ENCODE measurements at places on chromosomes 16 and 17.

DNA sequence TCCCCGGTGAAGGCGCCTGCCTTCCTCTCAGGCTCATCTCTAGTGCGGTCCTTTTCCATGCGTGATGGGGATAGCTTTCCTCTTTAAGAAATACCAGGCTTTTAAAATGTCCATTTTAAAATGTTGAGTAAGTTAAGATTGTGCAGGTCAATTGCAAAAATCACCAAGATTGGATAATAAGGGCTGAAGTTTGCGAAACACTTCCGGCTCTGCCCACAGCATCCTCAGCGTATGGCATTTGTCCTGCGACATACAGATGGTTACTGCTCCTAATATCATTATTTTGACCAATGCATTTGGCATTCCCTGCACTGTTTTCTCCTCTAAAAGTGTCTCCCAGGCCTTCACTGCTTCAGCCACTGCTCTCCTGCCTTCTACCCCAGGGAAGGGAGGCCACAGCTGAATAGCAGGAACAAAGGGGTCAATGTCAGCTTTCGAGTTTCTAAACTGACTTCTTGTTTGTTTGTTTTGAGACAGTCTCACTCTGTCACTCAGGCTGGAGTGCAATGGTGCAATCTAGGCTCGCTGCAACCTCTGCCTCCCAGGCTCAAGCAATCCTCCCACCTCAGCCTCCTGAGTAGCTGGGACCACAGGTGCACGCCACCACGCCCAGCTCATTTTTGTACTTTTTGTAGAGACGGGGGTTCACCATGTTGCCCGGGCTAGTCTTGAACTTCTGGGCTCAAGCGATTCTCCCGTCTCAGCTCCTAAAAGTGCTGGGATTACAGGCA is 91.9 kb downstream of the CRISPLD2 start:
- no peak for DNase-seq

GRCh38 chr16:69618307-69618706 is 52.5 kb downstream of the NFAT5 start:
- no peak for DNase-seq

DNA sequence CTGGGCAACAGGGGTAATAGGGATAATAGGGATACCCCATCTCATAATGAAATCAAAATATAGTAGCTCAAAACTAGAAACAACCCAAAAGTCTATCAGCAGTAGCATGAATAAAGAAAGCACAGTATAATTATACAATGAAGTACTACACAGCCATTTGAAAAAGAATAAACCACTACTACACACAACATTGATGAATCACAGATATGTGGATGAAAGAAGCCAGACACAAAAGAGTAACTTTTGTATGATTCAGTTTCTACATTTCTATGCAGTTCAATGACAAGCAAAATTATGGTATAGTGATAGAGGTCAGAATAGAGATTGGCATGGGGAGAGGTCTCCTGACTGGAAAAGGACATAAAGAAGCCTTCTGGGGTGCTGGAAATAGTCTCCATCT is 2.8 kb upstream of the HOXB13 start:
- DNase-seq = no peak

- DNase-seq = no peak
Measured at GRCh38 chr16:89094252-89094879, 714 bp downstream of the ACSF3 start.

DNA sequence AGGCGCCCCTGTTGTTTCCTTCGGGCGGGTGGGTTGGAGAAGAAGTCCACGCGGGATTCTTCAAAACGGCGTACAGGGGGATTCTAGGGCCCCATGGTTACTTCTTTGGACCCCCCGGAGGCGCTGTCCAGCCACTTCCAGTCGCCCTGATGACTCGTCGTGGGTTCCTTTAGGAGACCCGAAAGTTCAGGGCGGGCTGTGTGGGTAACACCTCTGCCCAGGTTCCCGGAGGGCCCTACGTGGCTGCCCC is 716 bp upstream of the HIC1 start:
- no peak for DNase-seq

DNA sequence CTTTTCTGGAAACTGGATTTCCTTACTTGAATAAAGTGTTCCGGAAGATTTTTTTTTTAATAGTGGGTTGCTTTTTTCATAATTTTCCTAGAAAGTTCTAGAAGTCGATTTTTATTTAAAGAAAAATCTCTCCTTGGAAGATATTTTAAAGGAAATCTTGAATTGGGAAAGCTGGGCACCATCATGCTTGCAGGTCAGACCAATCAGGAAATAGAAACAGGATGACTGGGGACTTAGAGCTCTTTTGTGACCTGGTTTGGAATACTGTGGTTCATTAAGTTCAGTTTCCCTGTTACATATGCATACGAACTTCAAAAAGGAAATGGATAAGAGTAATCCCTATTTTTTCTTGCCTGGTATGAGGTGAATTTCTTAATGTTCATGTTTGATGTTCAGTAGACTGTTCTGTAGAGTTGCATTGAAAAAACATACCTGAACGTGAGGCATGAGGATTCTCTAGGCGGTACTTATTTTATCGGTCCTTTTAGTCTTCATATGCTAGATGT is 1.2 kb downstream of the NFATC3 start:
- DNase-seq = no peak

DNA sequence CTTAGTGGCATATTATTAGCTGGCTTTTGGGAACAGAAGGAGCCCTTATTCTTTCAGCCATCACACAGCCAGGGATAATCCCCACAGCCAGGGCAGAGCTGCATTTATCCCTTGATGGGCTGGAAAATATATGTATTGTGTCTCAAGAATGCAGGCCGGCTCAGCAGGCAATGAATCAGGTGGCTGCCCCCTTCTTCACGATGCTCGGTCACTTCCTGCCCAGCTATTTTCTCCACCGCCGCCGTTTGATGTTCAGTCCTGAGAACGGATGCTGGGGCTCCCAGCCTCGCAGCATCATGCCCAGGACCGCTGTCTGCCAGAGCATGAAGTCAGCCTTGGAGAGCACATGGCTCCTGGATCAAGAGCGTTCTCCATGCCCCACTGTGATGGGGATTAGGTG is 4.3 kb upstream of the MYH3 start:
- no peak for DNase-seq

GRCh38 chr17:79125503-79125902 is 50.9 kb downstream of the ENGASE start:
- DNase-seq = no peak

DNA sequence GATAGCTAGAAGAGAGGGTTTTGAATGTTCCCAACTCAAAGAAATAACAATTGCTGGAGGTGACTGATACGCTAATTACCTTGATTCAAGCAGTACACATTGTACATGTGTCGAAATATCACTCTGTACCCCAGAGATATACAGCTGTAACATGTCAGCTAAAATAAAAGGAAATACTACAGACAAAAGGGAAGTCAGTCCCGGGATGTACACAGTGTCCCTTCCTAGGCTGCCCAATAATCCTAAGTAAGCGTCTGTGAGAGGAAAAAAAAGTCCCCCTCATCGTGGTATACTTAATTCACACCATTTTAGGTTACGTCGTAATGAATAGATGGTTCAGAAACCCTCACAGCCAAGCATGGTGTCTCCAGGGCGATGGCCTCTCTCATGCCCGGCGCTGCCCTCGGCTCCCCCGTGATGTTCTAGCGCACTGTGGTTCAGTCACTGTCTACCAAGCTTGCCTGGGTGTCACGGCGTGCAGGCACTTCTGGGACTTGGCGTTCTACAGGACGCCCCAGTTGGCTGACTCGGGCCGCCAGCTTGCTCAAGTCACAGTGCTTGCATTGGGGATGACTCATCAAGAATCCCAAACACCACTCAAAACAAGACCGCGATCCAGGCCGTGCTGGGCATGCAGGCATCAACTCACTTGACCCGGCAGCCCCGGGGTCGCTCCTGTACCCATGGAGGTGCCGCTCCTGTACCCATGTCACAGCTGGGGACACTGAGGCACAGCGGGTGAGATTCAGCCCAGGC is 27.6 kb downstream of the CCDC40 start:
- DNase-seq = no peak

DNA sequence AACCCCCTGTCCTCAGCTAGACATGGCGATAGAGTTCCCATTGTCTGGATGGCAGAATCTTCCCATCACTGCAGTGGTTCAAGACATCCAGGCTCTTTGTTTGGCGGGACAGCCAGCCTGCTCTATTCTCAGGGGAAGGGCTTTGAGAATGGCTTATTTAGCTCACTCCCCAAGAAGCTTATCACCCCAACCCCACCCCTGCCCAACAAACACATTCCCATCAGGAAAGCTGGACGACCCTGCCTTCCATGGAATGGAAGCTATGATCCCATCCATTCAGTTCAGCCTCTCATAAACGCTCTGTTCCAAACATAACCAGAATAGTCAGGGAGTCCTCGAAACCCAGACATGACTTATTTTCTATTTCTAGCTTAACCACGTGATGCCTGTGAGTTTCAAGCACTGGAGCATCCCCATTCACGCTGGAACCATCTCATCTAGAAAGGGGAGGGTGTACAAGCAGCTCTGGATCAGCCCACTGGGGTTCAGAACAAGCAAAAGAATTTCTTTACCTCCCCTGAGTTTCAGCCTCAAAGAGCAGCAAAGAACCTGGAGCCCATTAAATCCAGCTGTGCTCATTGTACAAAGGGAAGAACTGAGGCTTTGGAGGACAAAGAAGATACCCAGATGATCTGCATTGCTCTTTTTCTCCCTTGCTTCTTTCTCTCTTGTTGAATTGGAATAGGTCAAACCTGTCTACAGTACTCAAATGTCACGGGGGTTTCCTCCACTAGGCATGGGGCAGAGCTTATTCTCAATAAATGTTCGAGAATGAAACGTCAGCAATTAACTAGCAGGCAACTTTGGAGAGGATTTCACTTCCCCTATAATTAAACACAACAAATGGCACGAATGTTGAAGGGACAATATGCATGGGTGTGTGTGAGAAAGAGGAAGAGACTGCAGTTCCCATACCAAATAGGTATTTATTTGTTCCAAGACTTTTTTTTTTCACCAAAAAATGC is 93.1 kb downstream of the XYLT1 start:
- no peak for DNase-seq

DNA sequence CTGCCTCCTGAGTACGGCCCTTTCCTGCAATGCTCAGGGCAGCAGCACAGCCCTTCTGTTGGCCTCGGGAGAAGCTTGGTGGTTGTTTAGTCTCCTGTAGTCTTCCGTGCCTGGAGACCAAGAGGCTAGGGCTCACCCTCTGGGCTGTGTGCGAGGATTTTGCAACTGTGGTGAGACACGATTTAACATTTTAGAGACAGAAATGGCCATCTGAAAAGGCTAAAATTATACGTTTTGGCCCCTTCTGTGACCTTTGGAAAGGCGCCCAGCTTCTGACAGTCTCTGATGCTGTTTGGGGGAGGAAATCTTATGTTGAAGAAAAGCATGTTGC is 33.1 kb downstream of the FOXL1 start:
- no peak for DNase-seq

DNA sequence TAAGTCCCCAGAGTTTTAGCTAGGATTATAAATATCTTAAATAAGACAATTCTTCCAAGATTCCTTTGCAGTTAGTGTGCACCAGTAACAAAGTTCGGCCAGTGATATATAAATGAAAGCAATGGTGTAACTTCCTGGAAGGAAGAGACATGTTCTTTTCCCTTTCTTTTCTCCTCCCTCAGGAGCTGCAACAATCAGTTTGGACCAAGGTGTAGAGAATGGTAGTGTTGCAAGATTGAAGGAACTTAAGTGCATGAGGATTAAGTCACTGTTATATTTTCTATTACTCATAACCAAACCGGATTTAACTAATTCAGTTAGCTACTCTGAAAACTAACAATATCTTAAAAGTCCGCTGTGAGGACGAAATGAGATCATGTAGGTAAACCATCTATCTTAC is 68.9 kb upstream of the KCNJ16 start:
- no peak for DNase-seq

DNA sequence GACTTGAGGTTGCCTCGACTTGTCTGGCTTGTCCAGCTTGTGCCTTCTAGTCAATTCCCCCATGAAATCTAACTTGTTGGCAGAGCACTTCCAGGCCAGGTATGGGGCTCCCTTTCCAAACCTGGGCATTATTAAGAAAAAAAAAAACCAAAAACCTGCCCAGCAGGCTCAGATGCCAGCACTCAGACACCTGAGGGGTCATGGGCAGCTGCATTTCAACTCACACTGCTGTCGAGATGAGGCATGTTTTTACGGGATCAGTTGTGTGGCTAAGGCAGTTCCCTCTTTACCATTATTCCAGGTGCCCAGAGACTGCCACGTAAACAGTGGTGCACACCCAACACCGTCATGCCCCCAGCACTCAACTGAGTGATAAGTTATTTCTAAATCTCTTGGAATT is 17.8 kb downstream of the TMEM11 start:
- DNase-seq = no peak

- no peak for DNase-seq
Measured at GRCh38 chr17:82110298-82110697, 12.3 kb upstream of the FASN start.

DNA sequence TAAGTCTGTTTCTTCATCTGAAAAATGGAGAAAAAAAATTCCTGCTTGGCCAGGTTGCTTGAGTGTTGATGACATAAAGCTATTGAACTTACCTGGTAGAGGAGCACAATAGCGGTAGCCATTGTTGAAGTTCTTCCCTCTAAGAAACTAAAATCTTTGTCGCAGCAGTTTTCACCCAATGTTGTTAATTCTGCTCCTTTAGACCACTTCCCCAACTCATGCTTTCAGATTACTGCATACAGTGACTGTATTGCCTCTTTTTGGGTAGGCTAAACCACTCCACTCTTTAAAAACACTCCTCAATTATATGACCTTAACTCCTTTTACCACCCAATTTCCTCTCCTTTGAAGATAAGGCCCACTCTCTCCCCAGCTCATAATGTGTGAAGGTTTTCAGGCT is 35.7 kb upstream of the CCL2 start:
- DNase-seq = no peak

DNA sequence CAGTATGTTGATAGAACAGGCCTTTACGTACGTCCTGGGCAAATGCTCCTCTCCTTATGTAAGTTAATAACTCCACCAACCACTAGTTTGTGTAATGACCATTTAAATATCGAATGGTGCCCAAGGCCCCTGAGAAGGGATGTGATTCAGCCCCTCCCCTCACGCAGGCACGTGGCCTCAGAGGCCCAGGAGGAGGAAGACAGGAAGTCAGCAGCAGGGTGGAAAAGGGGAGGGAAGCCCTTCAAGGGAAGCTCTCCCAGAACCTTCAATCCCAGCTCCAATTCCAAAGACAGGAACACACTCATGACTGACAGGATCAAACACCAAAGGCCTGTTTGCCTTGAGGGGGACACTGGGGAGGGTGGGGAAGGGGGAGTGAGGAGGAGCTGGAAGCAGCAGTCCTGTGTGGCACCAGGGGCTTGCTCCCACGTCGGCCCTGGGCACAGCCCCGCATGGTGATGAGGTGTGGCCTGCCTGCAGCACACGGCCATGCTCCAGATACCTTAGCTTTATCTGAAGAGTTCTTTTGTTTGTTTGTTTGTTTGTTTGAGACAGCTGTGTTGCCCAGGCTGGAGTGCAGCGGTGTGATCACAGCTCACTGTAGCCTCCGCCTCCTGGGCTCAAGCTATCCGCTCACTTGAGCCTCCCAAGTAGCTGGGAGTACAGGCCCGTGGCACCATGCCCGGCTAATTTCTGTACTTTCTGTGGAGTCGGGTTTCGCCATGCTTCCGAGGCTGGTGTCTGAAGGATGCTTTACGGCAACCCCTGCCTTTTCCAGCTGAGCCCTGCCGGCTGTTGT is 105.0 kb downstream of the ZNF778 start:
- DNase-seq = no peak

GRCh38 chr17:55308613-55309391 is 44.0 kb downstream of the HLF start:
- no peak for DNase-seq

- no peak for DNase-seq
Measured at GRCh38 chr16:85465328-85466303, 147.5 kb upstream of the GSE1 start.
